ENCODE measurements at places on chromosomes 3 and 15.

DNA sequence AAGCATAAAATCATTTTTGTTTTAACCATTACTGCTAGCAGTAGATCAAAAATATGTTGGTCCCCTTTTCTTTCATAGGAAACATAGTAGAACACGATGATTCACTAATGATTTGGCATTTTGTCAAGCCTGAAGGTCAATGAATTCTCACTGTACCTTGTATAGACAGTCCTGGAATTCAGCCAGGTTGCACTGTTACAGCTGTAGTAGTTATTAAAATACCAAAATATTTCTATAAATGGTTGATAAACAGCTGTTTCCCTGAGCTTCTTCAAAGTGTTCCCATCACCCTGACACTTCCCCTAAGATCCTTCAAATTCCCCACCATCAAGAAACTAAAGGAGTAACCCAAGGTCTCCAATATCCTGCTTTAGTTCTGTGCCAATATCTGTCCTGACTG lies 200.9 kb downstream of the ATP8B4 start:
- no peak for DNase-seq

GRCh38 chr3:141811348-141811747 lies 48.1 kb downstream of the GRK7 start:
- no peak for DNase-seq

GRCh38 chr3:184345317-184346144 lies 8.1 kb downstream of the FAM131A start:
- DNase-seq = no peak

DNA sequence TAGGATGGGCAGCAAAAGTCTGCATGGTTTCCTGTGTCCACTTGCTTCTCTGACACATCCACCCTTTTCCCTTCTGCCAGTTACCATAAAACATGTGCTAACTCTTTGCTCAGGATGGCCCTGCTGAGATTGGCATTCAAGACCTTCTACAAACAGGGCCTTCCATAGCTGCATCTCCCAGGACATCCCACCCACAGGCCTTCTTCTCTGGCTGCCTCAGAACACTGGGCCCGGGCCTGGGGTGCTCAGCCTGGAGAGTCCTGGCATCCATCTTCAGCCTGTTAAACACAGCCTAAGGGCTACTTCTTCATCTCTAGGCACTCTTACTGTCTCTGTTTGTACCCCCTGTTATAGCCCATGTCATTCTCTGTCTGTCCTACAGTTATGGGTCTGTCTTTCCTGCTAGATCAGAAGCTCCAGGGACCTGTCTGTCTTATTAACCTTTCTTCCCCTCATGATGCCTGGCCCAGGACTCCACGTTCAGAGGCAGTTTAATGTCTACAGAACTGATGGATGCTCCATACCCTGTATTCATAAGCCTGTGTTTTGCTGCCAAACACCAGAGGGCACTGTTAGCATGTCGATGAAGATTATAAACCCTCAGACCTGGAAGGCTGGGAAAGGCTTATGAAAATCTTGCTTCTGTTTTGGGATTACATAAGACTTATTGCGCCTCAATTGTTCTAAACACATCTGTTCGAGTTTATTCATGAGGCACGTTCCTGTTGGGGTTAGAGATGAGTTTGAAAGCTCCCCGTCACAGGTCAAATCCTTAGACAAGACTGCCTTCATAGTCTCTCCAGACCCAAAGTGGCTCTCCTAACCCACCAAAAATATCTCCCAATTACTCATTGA lies 16.5 kb downstream of the SEMA3G start:
- DNase-seq = no peak

DNA sequence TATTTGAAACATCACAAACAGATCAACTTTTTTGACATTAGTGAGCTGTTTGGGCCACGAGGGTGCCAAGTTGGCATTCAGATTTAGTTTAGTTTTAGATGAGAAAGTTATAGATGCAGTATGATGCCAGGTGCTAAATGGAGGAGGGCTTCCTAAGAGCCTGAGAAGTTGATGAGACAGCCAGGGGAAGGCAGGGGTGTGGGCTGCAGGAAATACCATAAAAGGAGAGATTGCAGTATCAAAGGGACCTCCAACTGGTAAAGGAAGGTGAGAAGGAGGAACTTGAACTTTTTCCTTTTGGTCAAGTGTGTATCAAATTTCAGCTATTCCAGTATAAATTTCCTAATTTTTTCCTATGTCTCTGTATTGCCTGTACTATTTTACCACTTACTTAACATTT lies 2.0 kb upstream of the TNIK start:
- DNase-seq = no peak

GRCh38 chr15:31212326-31213080 lies 111.0 kb upstream of the TRPM1 start:
- DNase-seq = no peak

DNA sequence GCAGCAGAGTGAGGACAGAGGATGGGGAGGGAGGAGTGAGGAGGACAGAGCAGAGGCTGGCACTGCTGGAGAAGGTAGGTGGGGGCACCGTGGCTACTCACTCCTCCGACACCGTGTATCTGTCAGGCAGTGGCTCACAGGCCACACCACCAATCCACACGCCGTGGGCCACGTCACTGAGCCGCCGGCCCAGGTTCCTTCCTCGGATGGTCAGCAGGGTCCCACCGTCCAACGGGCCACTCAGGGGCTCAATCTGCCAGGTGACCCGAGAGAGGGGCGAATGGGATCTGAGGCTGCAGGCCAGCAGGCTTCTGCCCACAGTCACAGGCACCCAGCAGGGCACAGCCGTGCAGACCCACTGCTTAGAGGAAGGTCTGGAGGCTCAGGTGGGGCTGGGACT lies 30.5 kb downstream of the H1-8 start:
- no peak for DNase-seq

DNA sequence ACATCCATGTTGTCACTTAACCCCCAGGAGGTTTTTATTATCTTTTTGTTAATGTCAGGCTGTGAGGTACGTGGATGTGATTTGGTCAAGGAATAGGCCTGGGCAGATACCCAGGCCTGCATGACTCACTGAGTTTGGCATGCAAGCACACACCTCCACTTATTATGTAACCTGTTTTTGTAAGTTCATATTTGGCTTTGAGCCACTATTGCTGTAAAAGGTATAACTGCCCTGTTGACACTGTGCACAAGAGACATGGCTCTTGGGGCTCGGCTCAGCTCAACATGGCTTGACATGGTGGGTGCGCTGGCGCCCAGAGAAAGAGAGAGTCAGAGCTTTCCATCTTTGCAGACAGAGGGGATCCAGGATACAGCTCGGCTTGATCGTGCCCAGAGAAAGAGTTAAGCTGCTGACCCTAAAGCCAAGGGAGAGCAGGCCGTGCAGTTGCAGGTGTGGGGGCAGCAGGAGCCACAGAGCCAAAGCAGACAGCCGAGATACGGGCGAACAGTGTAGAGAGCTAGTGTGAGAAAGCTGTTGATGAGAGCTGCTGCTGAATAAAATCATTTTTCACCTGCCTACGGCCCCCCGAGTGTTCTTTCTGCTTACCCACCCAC lies 67.9 kb upstream of the UNC13C start:
- DNase-seq = no peak

DNA sequence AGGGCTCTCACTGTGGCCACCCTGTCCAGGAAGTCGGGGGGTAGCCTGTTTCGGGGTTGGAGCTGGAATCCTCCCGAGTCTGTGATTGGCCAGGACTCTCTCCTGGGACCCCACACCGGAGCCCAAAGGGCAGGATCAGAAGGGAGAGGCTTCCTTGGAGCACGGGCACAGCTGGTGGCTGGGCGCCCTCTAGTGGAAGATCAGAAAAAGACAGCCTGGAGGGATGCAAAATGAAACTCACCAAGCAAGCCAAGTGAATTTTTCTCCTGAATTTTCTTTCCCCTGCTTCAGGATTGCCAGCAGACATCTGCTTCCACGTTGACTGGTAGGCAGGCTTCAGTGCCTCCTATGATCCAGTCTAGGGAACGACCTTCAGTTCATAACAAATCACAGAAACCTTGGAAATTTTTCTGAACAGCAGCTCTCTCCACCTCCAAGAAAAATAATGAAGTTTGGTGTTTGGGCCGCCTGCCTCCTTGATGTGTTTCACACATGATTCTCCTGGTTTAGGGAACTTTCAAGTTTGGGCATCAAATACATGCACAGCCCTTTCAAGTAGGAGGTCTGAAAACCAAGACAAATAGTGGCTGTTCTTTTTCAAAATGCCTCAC lies 224.6 kb downstream of the VPS13C start:
- DNase-seq = no peak

Measured in stimulated activated CD8-positive, alpha-beta memory T cell treated with anti-CD3 and anti-CD28 coated beads, Interleukin-4, amount 100 ng/mL, for 4 hours (primary cell).